ENCODE measurements at places on chromosomes 3 and 15. TPM values are rescaled to one million over a fixed set of nuclear protein-coding genes. Genes with fewer than 3 reads are reported as not detected.

Gene LMAN1L
- total RNA-seq: under 0.01 TPM

DNA sequence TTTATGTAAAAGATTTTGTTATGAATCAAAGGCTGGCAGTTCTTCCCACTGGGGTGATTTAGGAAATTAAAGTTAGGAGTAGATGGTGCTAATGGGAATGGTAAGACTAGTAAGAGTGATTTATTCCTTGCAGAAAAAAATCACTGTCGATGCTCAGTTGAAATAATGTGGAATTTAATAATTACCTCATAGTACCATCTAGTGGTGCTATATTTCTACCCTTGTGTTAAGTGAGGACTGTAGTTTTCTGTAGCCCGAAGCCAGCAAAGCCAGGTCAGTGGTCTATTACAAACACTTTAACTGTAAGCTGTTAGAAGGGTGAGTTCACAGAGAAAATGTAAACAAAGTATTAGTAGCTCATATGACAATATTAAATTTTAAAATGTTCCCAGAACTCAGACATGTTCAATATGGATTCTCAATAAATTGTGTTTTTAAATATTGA, 39.5 kb upstream of the GOLGA8J start:
- H3K27me3 ChIP-seq: peaks cover 10% of the 10 kb centered on the region
- DNase-seq: peak; percentile 85
- H3K4me1 ChIP-seq: no peaks in the 10 kb centered on the region

- peak overlapping the region; percentile 77 for H3K27ac ChIP-seq
- no peaks in the 10 kb centered on the region for H3K36me3 ChIP-seq
- H3K27me3 ChIP-seq: no peaks in the 10 kb centered on the region
- H3K4me3 ChIP-seq: no peak overlapping the region
Measured at GRCh38 chr3:110419601-110420000, 652.0 kb upstream of the NECTIN3 start.

DNA sequence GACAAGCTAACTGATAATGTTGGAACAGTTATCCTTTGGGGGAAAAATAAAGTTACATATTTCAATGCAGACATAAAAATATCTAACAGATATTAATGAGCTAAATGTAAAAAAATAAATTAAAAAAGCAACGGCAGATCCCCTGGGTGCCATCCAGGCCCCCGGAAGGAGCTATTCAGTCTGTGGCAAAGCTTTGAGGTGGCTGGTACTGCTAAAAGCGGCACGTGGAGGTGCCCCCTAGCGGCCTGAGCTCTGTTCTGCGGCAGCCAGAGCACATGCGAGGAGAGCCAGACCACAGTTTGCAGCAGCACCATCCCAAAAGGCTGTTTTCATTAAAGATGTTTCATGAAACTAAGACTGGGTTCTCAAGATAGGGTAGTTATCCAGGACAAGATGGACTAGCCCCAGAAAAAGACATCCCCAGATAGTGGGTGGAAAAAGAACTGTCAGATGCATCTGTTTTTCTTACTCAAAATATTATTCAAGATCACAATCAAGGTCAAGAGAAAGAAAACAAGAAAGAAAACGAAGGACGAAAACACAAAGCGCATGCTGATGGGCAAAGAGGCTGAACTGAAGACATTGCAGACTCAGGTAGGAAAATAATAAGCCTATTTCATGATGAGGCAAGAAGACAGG, 18.7 kb downstream of the AP3S2 start:
- no peaks in the 10 kb centered on the region for H3K4me1 ChIP-seq
- H3K27ac ChIP-seq: no peak overlapping the region
- H3K36me3 ChIP-seq: peaks cover 44% of the 10 kb centered on the region
- peak; percentile 96 for DNase-seq
- H3K4me3 ChIP-seq: no peak overlapping the region

- no peaks in the 10 kb centered on the region for H3K27me3 ChIP-seq
- H3K27ac ChIP-seq: no peak overlapping the region
- no peaks in the 10 kb centered on the region for H3K36me3 ChIP-seq
- H3K4me1 ChIP-seq: no peaks in the 10 kb centered on the region
Measured at GRCh38 chr3:154979331-154979730, 100.8 kb upstream of the MME start.

- peaks cover 10% of the 10 kb centered on the region for H3K27me3 ChIP-seq
- H3K36me3 ChIP-seq: no peaks in the 10 kb centered on the region
- H3K27ac ChIP-seq: no peak overlapping the region
- no peak overlapping the region for H3K4me3 ChIP-seq
- no peaks in the 10 kb centered on the region for H3K4me1 ChIP-seq
Measured at GRCh38 chr3:10774129-10774670, 41.8 kb upstream of the SLC6A11 start.

- no peaks in the 10 kb centered on the region for H3K27me3 ChIP-seq
- no peak for DNase-seq
- no peaks in the 10 kb centered on the region for H3K36me3 ChIP-seq
- no peak overlapping the region for H3K27ac ChIP-seq
- no peak overlapping the region for H3K4me3 ChIP-seq
Measured at GRCh38 chr3:188832146-188832545, 339.6 kb upstream of the TPRG1 start.

DNA sequence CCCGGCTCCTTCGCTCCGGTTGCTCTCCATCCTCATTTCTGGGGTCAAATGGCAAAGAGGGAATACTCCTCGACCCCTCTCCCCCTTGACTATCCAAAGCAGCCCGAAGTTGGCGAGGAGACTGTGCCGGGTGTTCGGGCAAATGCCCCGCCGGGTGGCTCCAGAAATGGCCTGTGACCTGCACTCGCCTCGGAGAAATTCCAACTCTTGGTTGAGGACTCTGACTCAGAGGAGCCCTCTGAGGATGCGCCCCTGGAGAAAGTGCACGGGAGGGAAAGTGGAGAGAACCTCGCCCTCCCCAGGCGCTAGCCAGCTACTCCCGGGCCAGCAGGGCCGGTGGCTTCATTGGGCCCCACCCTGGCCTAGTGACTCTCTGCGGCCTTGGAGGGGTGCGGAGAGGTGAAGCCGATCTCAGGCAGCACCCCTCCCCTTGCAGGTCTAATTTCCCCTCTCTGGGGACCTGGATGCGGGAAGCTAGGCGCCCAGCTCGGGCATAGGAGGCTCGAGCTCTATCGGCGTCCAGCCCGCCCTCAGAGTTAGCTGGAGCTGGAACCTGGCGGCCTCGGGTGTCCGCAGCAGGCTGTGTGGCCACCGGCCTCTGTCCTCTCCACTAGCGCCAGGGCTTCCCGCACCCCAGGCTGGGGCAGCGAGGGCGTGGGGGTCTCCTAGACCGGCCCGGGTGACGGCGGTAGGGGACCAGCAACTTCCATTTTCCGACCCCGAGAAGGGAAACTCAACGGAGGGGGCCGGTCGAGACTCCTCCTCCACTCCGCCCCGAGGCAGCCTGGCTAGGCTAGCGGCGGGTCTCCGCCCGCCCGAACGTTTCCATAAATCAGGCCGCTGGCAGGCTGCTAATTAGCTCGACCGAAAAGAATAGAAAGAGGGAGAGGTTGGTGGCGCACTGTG, 29.4 kb downstream of the NR2F2 start:
- DNase-seq: peak; percentile 93
- H3K4me1 ChIP-seq: peaks cover 5% of the 10 kb centered on the region
- peak overlapping the region; percentile 65 for H3K4me3 ChIP-seq
- no peak overlapping the region for H3K27ac ChIP-seq
- no peaks in the 10 kb centered on the region for H3K36me3 ChIP-seq
- H3K27me3 ChIP-seq: peaks cover 60% of the 10 kb centered on the region

GRCh38 chr15:82952158-82953081, at the start of gene HOMER2:
Gene HOMER2, minus strand, starts transcription at chr15:82952720. Its CDS starts 185 bp downstream, at chr15:82952535.
- no peaks in the 10 kb centered on the region for H3K36me3 ChIP-seq
- H3K27ac ChIP-seq: no peak within 1 kb of the TSS
- DNase-seq: peak; percentile 87
- peak within 1 kb of the TSS; percentile 67 for H3K4me3 ChIP-seq
- H3K4me1 ChIP-seq: peaks cover 9% of the 10 kb centered on the region
